ENCODE measurements at places on chromosomes 6 and 20. TPM values are rescaled to one million over a fixed set of nuclear protein-coding genes. Genes with fewer than 3 reads are reported as not detected.
A peak's percentile ranks its signal among the peaks of the same experiment; 100 is the strongest.

GRCh38 chr6:114878091-114878490 is 535.3 kb upstream of the HS3ST5 start:
- H3K4me1 ChIP-seq, result no peaks in the 10 kb centered on the region
- H3K27me3 ChIP-seq, result no peaks in the 10 kb centered on the region
- H3K4me3 ChIP-seq, result no peak overlapping the region
- no peak for DNase-seq

GRCh38 chr20:58712151-58712791 is 19.7 kb downstream of the NPEPL1 start:
- H3K4me1 ChIP-seq, result no peaks in the 10 kb centered on the region
- H3K4me3 ChIP-seq, result no peak overlapping the region

- no peaks in the 10 kb centered on the region for H3K4me1 ChIP-seq
- peak overlapping the region; percentile 6 for H3K27ac ChIP-seq
- H3K27me3 ChIP-seq, result no peaks in the 10 kb centered on the region
- DNase-seq, result peak; percentile 20
- no peaks in the 10 kb centered on the region for H3K36me3 ChIP-seq
Measured at GRCh38 chr20:4726710-4727397, 5.1 kb downstream of the PRND start.

GRCh38 chr20:25259358-25259757 is 11.5 kb downstream of the PYGB start:
- no peak overlapping the region for H3K27ac ChIP-seq
- peak; percentile 6 for DNase-seq
- peaks cover 51% of the 10 kb centered on the region for H3K4me1 ChIP-seq

DNA sequence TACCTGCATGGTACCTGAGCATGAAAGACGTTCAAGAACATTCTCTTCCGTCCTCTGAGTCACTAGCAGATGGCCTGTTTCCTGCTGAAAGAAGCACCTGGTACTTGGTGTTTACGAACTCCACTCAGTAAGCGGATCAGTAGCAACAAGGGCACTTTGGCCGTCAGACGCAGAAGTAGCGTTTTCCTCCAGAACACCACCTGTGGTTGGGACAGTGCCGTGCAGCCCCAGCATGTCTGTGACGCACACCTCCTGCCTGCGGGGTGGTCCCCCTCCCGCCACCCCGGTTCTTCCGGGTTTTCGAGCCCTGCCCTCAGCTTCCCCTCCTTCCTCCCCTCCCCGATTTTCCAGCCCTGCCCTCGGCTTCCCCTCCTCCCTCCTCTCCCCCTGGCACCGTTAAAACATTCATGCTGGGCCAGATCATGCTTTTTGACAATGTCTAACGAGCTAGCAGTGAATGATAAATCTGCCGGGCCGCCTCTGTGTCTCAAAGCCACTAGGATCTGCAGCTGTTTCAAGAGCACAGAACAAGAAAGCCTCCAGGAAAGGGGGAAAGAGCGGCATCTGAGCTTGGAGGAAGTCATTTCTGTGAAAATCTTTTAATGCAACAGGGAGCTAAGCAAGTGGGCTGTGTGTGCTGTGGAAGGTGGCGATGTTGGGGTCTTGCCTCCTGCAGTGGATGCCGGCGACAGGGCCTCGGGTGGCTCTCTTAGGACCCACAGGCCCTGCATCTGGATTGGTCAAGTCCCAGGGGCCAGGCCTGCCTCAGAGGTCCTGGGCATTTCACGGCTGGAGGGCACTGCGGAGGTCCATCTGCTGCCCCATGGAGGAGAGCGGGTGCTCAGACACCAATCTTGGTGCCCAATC is 207.9 kb downstream of the ERMARD start:
- H3K4me3 ChIP-seq, result no peak overlapping the region
- peaks cover 9% of the 10 kb centered on the region for H3K27me3 ChIP-seq
- H3K4me1 ChIP-seq, result no peaks in the 10 kb centered on the region
- H3K27ac ChIP-seq, result peak overlapping the region; percentile 57
- peak; percentile 73 for DNase-seq
- no peaks in the 10 kb centered on the region for H3K36me3 ChIP-seq

GRCh38 chr20:63420359-63421093 is 51.9 kb downstream of the KCNQ2 start:
- no peaks in the 10 kb centered on the region for H3K36me3 ChIP-seq
- no peak for DNase-seq
- H3K27me3 ChIP-seq, result peaks cover 23% of the 10 kb centered on the region
- no peaks in the 10 kb centered on the region for H3K4me1 ChIP-seq
- H3K4me3 ChIP-seq, result no peak overlapping the region
- no peak overlapping the region for H3K27ac ChIP-seq

Gene SRSF6
- 61.6 TPM for total RNA-seq

DNA sequence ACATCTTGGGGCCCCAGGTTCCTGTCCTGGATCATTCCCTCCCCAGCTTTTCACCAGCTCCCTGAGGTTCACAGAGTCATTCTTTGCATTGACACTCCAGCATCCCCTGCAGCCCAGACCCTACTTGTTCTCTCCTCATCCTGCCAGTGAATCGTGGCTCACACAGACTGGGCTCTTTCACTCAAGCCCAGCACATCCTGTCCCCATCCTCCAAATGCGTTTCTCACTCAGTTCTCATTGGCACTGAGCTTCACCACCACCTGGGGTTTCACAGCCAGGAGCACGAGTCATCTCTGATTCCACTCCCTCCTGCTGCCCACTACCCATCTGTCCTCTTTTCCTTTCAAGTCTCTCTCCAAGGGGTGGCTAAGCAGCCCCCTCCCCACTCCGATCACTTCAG is 85.4 kb upstream of the NNAT start:
- H3K27me3 ChIP-seq, result no peaks in the 10 kb centered on the region
- DNase-seq, result no peak
- H3K36me3 ChIP-seq, result no peaks in the 10 kb centered on the region
- no peaks in the 10 kb centered on the region for H3K4me1 ChIP-seq

DNA sequence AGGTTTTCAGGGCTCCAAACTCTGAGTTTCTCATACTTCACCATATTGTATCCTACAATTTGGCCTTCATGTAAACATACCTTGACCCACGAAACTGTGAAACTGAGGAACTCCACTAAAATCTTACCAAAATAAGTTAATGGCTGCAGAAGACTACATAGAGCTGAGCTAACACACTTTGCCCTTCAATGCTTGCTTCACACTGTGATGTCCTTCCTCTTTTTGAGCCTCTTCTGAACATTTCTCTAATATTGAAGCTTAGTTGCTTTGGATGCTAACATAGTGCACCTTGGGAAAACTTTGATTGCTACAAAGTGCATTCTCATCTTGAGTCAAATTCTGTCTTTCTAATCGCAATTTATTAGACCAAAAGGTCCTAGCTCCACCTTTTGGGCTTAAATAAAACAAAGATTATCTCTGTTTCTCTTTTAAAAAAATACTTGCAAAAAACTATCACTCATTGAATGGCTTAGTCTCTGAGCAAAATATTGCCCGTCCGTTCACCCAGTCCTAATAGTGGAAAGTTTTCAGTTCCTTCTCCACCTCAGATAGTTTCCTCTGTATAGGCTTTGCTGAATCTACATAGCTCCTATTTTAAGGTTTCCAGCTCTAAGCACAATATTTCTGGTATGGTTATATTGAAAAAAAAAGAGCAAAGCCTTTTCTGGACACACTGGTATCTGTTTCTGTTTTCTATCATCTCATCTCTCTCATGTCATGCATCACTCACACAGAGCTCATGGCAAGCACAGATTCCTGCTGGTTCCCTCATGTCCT is 494.6 kb downstream of the RFPL4B start:
- no peaks in the 10 kb centered on the region for H3K27me3 ChIP-seq
- H3K36me3 ChIP-seq, result no peaks in the 10 kb centered on the region
- DNase-seq, result no peak

Gene CCN6
- not detected for total RNA-seq

DNA sequence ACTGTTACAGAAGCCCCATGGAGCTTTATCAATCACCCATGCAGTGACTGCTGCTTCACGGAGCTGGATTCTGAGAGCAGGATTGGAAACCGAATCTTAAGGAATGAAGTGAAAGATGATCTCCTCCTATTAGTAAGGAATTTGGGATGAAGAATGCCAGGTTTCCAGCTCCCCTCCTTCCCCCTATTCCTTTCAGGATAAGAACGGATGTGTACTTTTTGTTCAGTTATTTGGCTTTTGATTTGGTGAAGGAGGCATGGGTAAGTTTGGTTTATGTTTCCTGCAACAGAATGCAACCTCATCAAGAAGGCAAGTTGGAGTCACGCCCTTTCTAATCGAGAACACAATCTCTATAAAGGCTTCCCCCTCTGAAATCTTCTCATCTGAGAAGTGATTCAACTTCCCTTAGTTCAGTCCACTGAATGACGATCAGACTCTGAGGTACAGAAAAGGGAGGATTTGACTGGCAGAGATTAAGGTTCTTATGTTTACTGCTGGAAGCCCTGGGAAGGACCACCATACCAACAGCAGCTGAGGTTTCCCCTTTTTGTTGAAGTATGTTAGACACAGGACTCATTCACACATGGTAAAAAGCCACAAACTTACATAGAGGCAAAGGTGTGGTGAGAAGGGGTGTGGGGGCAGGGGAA is 5.5 kb downstream of the ELMO2 start:
- H3K36me3 ChIP-seq, result no peaks in the 10 kb centered on the region
- H3K27me3 ChIP-seq, result no peaks in the 10 kb centered on the region
- H3K4me1 ChIP-seq, result peaks cover 77% of the 10 kb centered on the region
- peak overlapping the region; percentile 3 for H3K4me3 ChIP-seq

- DNase-seq, result no peak
- H3K27ac ChIP-seq, result no peak overlapping the region
- no peak overlapping the region for H3K4me3 ChIP-seq
- H3K4me1 ChIP-seq, result no peaks in the 10 kb centered on the region
Measured at GRCh38 chr6:135088818-135089809, 34.5 kb upstream of the HBS1L start.

- H3K27me3 ChIP-seq, result no peaks in the 10 kb centered on the region
- H3K36me3 ChIP-seq, result no peaks in the 10 kb centered on the region
- DNase-seq, result no peak
- no peaks in the 10 kb centered on the region for H3K4me1 ChIP-seq
Measured at GRCh38 chr6:4125933-4126864, 9.2 kb downstream of the ECI2 start.

GRCh38 chr20:19336631-19337030 is 124.2 kb downstream of the SLC24A3 start:
- DNase-seq, result no peak
- no peak overlapping the region for H3K4me3 ChIP-seq
- H3K4me1 ChIP-seq, result peaks cover 3% of the 10 kb centered on the region
- H3K27ac ChIP-seq, result no peak overlapping the region
- no peaks in the 10 kb centered on the region for H3K27me3 ChIP-seq
- H3K36me3 ChIP-seq, result no peaks in the 10 kb centered on the region

DNA sequence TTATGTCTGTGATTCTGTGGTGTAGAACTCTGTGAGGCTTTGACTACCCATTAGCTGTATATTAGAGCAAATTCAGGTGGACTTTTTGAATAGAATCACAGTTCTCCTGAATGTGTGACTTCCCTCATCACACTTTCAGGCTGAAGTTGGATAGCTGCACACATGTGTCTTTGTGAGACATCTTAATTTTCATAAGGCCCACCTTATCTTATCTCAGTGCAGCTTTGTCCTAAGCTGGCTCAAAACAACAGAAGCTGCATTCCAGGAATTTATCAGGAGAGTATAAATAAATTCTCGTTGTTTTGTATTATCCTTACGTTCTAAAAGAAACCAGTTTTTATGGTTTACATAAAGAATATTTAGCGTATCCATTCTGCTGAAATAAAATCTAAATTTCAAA is 26.2 kb upstream of the SLC35D3 start:
- no peak overlapping the region for H3K4me3 ChIP-seq
- DNase-seq, result no peak
- no peak overlapping the region for H3K27ac ChIP-seq
- H3K4me1 ChIP-seq, result no peaks in the 10 kb centered on the region
- H3K27me3 ChIP-seq, result no peaks in the 10 kb centered on the region

Gene RAD21L1
- not detected for total RNA-seq

GRCh38 chr6:52877168-52877567 is 32.3 kb downstream of the GSTA3 start:
- no peak overlapping the region for H3K27ac ChIP-seq
- no peaks in the 10 kb centered on the region for H3K27me3 ChIP-seq
- H3K4me1 ChIP-seq, result no peaks in the 10 kb centered on the region
- DNase-seq, result no peak

Gene TSBP1
- not detected for total RNA-seq

Gene IRF4
- 0.40 TPM for total RNA-seq

GRCh38 chr6:27478141-27478705 is 5.3 kb upstream of the ZNF184 start:
- no peaks in the 10 kb centered on the region for H3K27me3 ChIP-seq
- peak overlapping the region; percentile 90 for H3K4me3 ChIP-seq
- H3K27ac ChIP-seq, result peak overlapping the region; percentile 99
- no peaks in the 10 kb centered on the region for H3K36me3 ChIP-seq
- DNase-seq, result no peak

- peak overlapping the region; percentile 96 for H3K27ac ChIP-seq
- H3K36me3 ChIP-seq, result no peaks in the 10 kb centered on the region
- no peak overlapping the region for H3K4me3 ChIP-seq
- peaks cover 9% of the 10 kb centered on the region for H3K4me1 ChIP-seq
Measured at GRCh38 chr6:145736661-145737144, 1.4 kb upstream of the EPM2A start.

Gene SLC17A1
- not detected for total RNA-seq

DNA sequence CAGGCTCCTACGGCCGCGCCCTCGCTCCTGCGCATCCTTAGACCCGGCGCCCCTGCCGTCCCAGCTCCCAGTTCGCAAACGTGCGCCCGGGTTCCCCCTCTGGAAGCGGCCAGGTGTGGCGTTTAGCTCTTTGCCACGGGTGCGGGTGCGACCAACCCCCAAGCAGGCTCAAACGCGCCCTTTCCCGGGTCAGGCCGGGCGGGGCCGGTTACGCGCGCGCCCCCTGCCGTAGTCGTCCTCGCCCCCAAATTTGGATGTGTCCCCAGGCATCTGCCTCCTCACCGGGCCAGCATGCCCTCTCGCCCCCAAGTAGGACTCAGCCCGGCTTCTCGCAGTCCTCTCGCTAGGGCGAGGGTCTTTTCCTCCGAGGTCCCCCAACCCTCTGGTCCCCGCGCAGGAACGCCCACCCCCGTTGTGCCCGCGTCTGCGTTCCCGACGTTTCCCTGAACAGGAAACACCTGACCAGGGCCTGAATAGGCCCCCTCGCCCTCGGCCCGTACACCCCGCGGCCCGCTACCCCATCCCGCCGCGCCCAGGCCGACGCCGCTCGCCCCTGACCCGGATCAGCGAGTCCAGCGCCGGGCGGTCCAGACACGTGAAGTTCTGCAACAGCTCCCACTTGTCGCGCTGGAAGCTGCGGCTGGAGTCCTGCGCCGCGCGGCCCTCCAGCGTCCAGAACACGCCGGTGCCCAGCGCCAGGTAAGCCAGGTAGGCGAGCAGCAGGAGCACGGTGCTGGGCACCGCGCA is 520 bp downstream of the KCNK17 start:
- peaks cover 13% of the 10 kb centered on the region for H3K4me1 ChIP-seq
- no peaks in the 10 kb centered on the region for H3K36me3 ChIP-seq
- DNase-seq, result no peak
- H3K27ac ChIP-seq, result no peak overlapping the region
- peak overlapping the region; percentile 17 for H3K4me3 ChIP-seq

Gene RFX6
- 1.1 TPM for total RNA-seq
